Endodermal cell (in vitro differentiated cells): ENCODE measurements at places on chromosomes 13 and 19.

- DNase-seq = no peak
Observed at GRCh38 chr19:51031880-51032225, 2.9 kb downstream of the KLK12 start.

DNA sequence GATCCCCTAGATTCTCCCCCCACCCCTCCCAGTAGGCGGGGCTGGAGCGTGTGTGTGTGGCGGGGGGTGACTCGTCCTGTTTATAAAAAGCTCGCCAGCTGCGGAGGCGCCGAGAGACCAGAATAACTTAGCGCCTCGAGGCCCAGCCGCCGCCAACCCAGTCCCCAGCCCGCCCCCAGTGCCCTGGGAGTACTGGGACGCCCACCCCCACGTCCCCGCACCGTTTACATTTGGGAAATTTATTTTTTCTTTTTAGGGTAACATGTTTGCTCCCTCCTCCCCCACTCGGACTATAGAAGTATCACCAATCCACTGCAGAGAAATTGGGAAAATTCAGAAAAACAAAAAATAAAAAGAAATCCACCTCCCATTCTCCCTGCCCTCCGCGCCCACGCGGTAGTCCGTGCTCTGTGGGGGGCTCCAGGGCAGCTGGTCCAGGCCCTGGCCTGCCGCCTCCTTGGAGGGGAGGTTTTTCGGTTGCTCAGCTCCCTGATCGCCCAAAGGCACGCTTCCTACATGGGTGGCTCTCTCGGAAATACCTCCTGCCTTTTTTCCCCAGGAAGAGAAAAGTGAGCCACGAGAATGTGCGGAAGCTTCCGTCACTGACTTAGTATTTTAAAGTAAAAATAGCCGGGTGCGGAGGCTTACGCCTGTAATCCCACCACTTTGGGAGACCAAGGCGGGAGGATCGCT is 1.5 kb upstream of the RAB3A start:
- DNase-seq = peak; percentile 85

DNA sequence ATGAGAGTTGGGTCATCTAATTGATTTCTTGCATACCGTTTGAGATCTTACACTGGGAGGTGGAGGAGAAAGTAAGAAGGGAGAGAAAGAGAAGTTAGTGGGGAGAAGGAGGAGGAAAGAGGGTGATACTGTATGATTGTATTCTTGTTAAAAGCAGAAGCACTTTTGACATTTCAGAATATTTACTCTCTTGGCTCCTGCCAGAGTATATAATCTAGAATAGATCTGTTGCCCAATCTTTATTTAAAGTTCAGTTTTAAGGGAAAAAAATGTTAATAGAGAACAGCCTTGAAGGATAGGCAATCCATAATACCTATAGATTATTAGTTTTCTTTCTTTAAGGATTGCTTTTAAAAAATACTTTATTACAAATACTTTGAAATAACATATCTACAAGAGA is 41.5 kb downstream of the PDS5B start:
- no peak for DNase-seq

DNA sequence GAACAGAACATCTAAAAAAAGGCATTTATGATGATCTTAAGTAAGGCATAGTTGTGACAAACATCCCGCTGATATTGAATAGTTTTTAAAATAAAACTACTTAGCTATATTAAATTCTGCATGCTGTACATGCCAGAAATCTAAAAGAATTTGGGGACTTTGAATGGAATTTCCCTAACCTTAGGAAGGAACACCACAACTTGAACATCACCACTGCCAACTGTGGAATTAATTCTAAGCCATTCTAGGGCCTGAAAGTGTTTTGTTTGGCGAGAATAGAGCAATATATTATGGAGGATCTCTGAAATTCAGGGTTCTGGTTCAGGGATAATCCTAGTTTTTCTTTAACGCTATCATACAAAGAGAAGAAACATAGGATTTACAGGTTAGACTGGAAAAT is 17.8 kb upstream of the LATS2 start:
- no peak for DNase-seq

- DNase-seq = no peak
Observed at GRCh38 chr13:40113643-40114304, 458.3 kb downstream of the COG6 start.

DNA sequence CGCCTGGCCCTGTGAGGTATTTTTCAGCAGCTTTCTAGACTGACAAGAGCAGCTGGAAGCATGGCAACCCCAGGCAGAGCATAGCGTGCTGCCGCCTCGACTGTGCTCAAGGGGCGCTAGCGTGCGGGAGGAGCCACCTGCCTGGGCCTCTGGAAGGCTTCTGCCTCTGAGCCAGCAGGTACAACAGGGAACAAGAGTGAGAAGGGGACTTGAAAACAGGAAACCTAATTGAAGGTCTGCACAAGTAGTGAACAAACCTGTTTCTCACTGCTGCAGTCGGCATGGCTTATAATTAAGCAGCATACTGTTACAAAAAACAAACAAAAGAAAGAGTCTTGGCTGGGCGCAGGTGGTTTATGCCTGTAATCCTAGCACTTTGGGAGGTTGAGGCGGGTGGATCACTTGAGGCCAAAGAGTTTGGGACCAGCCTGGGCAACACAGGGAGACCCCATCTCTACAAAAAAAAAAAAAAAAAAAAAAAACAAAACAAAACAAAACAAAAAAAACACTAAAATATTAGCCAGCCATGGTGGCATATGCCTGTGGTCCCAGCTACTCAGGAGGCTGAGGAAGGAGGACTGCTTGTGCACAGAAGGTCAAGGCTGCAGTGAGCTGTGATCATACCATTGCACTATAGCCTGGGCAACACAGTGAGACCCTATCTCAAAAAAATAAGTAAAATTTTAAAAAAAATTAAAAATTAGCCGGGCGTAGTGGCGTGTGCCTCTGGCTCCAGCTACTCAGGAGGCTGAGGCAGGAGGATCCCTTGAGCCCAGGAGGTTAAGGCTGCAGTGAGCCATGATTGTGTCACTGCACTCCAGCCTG is 12.6 kb upstream of the GARRE1 start:
- peak; percentile 95 for DNase-seq

DNA sequence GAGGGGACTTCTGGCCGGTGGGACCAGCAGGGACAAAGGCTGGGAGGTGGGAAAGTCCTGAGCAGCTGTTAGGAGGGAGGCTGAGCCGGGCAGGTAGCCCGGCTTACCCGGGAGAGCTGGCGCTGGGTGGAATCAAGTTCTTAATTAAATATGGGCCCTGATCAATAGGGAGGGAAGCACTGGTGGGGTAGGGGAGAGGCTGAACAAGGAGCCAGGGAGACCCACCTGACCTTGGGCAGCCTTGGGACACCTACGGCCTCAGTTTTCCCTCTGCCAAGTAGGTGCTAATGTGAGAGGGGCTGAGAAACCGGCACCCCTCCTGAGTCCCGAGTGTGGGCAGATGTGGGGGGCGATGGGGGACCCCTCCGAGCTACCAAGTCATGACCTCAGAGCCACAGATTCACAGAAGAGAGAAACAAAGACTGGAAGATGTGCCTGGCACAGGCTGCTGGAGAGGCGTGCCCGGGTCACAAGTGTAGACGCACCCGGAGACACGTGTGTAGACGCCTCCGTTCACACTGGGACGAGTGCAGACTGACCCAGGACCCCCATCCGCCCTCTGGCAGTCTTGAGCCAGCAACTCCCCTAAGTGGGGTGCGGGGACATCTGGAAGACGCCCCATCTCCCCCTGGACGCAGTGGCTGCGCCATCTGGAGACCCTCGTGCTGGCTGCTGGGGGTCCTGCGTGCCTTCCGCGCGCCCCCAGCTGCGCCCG is 8.4 kb downstream of the ONECUT3 start:
- peak; percentile 53 for DNase-seq

- DNase-seq = no peak
Observed at GRCh38 chr19:47891622-47891922, 5.5 kb upstream of the SULT2A1 start.
